Kidney glomerular epithelial cell (primary cell): ENCODE measurements at places on chromosomes 3 and 15.

DNA sequence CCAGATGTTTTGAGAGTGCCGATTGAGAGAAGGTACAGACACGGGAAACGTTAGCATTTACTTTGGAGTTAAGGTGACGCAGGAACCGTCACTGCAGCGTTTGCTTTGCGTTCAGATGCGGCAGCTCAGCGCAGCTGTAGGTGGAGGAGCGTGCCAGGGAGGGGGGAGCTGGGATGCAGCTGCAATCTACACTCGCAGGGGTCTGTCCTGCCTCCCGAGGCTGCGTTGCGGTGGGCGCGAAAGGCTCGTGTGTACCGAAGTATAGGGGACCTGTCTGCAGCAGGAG lies 425 bp upstream of the FYTTD1 start:
- no peak for DNase-seq

DNA sequence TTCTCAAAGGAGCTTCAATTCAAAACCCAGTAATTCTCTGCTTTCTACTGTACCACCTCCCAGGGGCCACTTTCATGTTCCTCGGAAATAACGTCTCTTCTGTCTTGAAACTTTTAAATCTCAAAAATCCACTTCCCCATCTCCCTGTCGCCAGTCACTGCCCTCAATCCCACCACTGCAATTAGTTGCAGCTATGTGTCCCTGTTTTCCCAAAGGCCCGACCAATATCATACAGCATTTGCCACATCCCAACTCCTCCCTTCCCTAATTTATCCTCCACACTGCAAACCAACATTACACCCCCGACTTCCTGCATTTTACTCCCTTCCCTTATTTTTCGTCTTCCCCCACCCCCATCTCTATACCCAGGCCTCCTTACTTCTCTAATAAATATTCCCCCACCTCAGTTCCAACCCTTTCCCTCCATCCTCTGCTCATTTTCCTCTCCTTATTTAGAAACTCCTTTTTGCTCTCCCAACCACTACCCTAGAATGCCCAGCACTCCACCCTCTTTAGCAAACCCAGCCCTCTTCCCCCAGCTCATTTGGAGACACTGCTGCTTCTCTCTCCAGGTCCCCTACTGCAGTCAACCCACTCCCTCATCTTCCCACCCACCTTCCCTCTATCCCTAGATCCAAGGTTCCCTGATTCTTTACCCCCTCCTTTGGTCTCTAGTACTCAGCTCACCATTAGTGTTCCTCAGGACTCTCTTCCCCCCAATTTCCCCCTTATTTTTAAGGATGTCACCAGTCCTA lies 1.1 kb downstream of the NPTN start:
- DNase-seq: peak; percentile 34

DNA sequence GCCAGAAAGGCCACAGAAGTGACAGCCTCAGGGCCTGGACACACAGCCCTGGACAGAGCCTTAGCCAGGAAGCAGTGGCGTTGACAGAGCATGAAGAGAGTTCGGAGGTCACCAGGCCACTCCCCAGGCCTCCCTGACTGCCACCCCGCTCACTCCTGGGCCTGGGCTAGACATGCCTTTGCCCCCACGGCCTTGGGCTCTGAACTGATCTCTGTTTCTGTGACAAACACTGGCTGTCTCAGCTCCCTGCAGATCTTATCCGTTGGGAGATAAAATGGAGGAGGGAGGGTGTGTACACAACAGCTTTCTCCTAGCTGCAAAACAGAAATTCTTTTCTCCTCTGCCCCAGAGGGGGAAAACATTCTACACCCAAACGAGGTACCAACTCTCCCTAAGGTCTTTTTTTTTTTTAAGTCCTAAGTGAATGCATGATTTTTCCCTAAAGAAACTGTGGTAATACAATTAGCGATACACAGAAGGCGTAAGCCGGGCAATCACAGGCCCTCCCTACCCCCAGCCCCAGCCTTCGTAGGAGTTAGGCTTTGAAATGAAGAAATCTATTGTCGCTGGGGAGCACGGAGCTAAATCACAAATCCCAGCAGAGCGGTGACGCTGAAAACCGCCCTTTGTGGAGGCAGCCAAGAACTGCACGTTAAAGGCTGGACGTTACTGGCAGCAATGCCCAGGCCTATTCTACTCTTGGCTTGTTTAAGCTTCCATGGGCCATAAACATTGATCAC lies 45.0 kb downstream of the SRGAP3 start:
- no peak for DNase-seq

- DNase-seq: peak; percentile 61
Observed at GRCh38 chr3:4744405-4745234, 234.6 kb upstream of the BHLHE40 start.

- DNase-seq: peak; percentile 31
Observed at GRCh38 chr3:138441742-138442141, 7.3 kb downstream of the ESYT3 start.

DNA sequence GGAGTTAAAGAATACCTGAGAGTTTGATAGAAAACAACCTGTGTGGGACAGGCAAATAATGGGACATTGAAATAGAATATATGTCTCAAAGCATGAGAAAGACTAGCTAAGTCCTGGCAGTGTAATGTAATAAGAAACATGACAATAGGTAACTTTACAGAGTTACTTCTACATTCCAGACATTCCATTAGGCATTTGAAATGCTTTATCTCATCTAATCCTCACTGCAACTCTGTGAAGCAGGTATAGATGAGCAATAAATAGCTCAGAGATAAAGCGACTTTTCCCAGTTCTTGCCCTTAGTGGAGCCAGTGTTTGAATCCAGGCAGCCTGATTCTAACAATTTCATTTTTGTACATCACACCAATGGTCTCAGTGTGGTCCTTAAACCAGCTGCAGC lies 76.8 kb downstream of the CPNE4 start:
- DNase-seq: no peak

DNA sequence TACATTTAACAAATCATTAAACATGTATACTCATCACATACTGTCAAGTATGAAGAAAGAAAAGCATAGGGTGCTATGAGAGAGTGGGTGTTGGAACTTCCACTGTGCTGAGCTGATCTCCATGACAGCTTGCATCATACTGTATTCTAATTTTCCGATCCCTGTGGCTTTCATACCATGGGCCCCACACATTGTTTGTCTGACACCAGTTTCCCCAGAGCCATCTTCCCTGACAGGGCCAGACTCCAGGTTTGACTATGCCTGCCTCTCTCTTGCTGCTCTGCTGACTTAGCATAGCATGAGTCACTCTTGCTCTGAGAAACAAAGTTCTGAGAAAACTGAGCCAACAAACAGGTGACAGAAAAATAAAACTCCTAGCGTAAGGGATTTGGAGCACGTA lies 37.0 kb upstream of the CASR start:
- DNase-seq: peak; percentile 30

- no peak for DNase-seq
Observed at GRCh38 chr15:85550283-85550682, 169.9 kb downstream of the AKAP13 start.

GRCh38 chr15:27468151-27468591 lies 497.2 kb downstream of the GABRG3 start:
- no peak for DNase-seq

- no peak for DNase-seq
Observed at GRCh38 chr15:78129751-78130287, 1.4 kb downstream of the CIB2 start.

- no peak for DNase-seq
Observed at GRCh38 chr15:67992834-67993233, 61.3 kb upstream of the PIAS1 start.

DNA sequence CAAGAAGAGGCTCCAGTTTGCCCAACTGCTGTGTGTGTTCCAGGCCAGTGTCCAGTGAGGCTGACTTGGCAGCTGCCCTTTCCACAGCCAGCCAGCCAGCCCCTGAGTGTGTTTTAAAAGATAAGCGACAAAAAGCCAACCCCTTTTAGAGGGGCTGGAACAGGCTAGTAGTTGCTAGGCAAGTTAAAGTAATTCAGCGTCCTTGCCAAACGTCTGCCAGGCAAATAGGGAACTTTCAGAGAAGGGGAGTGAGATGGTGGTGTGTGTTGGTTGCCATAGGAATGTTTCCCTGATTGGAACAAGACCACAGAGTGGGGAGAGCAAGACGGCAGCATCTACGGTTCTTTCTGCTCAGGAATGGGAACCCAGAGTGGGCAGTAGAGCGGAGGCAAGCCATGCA lies 86.3 kb downstream of the TMEM108 start:
- DNase-seq: no peak

GRCh38 chr15:69703532-69704187 lies 251.0 kb downstream of the RPLP1 start:
- peak; percentile 8 for DNase-seq

GRCh38 chr3:330494-331115 lies 134.0 kb downstream of the CHL1 start:
- no peak for DNase-seq

- no peak for DNase-seq
Observed at GRCh38 chr15:37791693-37792092, 142.7 kb upstream of the TMCO5A start.

- DNase-seq: no peak
Observed at GRCh38 chr3:20930034-20930433, 744.0 kb upstream of the SGO1 start.

GRCh38 chr3:60890226-60890625 lies 361.0 kb downstream of the FHIT start:
- peak; percentile 73 for DNase-seq

DNA sequence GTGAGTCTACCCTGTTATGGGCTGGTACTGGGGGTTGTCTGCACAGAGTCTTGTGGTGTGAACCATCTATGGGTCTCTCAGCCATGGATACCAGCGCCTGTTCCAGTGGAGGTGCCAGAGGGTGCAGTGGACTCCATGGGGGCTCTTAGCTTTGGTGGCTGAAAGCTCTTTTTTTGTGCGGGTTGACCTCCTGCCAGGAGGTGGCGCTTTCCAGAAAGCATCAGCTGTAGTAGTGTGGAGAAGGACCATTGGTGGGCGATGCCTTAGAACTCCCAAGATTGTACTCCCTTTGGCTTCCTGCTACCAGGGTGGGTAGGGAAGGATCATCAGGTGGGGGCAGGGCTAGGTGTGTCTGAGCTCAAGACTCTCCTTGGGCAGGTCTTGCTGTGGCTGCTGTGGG lies 602.6 kb downstream of the RSL24D1 start:
- no peak for DNase-seq
